ENCODE measurements at places on chromosomes 3 and 15.

DNA sequence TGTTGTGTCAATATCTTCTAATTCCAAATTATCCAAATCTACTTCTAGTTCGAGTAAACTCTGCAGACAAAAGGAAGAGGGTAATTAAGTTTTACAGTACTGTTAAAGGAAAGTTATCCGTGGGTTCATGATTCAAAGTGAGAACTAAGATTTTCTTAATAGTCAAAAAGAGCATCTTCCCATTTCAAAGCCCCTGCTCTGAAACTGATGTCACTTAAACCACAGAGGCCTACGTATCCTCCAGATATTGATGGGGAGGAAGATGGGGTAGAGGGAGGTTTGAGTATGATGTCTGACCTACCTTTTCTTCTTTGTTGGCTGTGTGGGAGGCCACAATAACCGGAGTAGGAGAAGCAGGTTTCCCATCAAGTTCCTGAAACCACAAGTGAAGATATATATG, 14.1 kb downstream of the MRPS22 start:
- DNase-seq = no peak

DNA sequence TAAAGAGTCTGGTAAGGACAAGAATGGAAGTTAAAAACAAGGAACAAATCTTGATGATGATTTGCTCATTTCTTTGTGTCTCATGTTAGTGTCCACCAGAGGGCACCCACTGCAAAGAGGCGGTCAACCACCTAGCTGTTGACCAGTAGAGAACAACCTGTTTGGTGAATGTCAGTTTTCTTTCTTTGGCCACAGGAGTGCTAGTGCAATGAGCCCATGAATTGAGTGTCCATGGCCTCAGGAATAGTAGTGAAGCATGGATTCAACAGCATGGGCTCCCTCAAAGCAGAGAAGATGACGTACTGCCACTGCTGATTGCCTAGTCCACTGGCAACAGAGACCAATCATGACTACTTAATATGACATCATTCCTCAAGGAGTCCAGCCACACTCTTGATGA, 10.7 kb upstream of the CNTN6 start:
- DNase-seq = no peak

- no peak for DNase-seq
Observed at GRCh38 chr3:15653321-15653720, 51.8 kb downstream of the BTD start.

DNA sequence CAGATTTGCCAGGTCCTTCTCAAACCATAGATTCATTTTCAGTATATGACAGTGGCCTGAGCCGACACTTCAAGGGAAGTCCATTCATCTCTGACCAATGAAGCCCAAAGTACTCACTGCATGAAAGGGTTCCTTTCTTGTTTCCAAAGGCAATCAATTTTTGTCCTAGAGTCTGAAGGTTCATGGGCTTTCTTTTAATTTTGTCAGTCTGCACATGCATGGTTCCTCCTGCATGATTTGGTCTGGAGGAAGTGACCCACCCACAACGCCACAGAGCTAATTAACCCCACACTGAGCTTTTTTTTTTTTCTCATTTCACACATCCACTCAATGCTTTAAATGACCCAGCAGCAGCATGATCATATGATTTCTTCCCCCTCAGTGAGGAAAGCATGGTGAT, 216.4 kb downstream of the TIGIT start:
- no peak for DNase-seq

DNA sequence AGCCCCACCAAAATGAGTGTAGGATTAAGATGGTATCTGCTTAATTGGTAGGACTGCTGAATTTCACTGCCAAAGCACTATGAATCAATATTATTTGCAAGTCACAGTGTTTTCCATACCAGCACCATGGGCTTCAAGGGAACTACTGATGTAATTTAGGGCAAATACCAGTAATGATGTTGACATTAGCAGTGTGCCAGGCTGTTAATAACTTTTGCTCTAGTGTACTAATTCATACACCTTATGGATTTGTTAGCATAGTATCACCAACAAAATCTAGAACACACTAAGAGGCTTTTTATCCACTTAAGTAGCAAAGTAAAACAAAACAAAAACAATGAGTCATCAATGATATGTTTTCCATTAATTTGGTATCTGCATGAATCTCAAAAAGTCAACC, 888.2 kb downstream of the CADM2 start:
- DNase-seq = no peak

DNA sequence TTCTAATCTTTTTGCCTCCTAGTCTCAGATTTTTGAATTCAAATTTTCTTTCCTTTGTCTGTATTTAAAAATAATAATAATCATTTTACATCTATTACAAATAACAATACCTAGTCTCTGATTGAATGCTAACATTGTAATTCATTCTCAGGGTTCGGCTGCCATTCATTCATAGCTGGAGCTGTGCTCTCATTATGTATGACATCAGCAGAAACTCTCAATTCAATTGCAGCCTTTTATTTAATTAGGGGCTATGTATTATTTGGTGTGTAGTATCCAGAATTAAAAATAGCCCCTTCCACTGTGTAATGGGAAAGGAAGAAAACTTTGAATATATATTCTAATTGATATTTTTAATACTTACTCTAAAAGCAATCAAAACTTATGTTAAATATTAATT, 270.4 kb upstream of the MDFIC2 start:
- no peak for DNase-seq

GRCh38 chr15:61908241-61908640, 152.0 kb downstream of the VPS13C start:
- no peak for DNase-seq

DNA sequence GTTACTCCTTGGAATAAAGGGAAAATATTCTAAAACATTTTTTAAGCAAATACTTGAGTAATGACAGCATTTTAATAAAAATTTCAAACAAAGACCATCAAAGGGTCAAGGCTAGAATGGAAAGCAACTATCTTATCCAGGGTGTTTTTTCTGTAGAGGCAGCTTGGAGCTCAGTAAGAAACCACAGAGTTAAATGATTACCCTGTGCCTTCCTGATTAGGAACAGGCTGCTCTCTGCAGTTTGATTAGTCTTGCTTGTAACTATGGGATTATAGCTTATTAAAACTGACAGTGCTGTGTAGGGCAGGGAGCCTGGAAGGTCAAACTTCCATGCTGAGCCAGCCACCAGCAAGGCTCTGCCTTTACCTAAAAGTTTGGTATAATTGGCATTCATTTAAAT, 33.1 kb downstream of the QTRT2 start:
- DNase-seq = no peak

GRCh38 chr3:80750637-80751036, 982.8 kb upstream of the ROBO1 start:
- no peak for DNase-seq

DNA sequence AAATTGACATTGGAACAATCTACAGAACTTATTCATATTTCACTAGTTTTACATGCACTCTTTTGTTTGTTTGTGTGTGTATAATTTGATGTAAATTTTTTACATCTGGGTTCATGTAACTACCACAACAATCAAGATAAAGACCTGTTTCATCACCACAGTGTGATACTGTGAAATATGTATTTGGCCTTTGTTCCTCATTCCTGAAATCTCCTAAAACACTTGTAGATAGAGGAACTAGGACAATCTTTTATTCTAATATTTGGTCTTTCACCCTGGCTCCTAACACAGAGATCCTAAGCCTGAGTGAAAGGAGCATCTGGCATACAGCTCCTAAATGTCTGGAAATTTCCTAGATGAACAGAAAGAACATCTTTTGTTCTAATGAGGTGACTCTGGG, 155.0 kb upstream of the GPR149 start:
- no peak for DNase-seq

DNA sequence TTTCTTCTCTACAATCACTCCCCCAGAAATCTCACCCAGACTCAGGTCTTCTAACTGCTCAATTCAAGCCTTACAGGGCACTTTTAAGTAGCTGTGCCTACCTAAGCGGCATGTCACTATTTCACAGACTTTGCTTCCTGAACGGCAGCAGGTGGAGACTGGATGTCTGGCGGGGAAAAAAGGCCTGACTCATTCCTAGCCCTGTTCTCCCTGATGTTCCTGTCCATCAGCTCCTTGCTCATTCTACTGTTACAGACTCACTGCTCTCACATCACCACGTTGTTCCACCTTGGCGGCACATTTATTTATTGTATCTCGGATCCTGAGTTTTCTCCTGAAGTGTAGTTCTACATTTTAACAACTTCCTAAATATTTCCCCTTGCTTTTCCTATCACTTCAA, 52.6 kb upstream of the ATP11B start:
- DNase-seq = peak; percentile 35

- no peak for DNase-seq
Observed at GRCh38 chr15:78768531-78769408, 42.5 kb downstream of the ADAMTS7 start.

- DNase-seq = no peak
Observed at GRCh38 chr15:39589193-39589814, 8.4 kb downstream of the THBS1 start.

GRCh38 chr15:74616996-74617395, 1.4 kb downstream of the CLK3 start:
- no peak for DNase-seq

- no peak for DNase-seq
Observed at GRCh38 chr3:187211532-187212195, 14.4 kb downstream of the RTP1 start.

GRCh38 chr3:141853081-141853601, 23.3 kb upstream of the ATP1B3 start:
- DNase-seq = no peak

DNA sequence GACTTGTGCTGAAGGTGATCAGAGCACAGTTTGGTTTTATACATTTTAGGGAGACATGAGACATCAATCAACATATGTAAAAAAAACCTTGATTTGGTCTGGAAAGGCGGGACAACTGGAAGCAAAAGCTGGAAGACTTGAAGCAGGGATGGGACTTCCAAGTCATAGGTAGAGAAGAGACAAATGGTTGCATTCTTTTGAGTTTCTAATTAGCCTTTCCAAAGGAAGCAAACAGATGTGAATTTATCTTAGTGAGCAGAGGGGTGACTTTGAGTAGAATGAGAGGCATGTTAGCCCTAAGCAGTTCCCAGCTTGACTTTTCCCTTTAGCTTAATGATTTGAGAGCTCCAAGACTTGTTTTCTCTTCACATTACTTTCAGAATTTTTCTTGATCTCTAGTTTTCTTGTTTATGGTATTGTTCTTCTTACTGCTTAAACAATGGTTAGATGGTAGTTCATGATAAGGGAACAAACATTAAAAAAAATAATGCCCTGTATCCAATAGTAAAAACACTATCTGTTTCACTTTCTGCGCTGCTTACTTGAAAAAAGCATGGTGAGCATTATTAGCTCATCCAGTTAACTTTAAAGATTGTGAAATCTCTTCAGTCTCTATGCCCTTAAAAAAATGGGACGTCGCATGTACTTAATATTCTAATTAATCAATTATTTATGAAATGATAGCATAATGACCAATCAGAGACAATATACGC, 48.5 kb upstream of the BCHE start:
- DNase-seq = no peak

DNA sequence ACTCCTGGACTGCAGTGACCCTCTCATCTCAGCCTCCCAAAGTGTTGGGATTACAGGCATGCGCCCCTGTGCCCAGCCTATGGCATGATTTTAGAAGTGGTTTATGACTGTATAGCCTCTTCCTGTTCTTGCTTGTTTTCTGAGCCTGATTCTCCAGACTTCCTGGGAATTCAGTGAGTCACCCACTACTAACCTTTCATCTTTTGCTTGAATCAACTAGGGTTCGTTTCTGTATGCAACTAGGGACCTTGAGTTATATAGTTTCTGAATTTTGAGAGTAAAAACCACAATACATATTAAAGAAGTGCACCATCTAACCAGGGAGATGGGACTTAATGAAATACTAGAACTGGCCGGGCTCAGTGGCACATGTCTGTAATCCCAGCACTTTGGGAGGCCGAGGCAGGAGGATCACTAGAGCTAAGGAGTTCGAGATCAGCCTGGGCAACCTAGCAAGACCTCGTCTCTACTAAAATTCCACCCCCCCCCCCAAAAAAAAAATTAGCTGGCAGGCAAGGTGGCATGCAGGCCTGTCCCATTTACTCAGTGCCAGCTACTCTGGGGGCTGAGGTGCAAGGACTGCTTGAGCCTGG, 76.0 kb downstream of the ZNF609 start:
- no peak for DNase-seq

DNA sequence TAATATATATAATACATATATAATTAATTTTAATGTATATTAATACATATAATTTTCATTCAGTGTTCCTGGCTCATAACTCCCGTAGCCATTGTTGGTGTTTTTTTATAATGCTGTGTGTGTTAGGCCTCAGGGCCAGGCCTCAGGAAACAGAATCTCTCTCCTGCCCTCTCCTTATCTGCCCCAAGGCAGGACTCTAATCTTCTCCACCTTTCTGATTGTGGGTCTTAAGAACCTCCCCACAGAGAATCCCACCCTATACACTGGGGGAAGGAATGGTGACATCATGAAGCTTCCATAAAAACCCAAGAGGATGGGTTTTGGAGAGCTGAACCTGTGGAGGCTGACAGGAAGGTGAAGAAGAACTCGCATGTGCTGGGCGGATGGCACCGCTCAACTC, 4.0 kb upstream of the FMN1 start:
- no peak for DNase-seq

DNA sequence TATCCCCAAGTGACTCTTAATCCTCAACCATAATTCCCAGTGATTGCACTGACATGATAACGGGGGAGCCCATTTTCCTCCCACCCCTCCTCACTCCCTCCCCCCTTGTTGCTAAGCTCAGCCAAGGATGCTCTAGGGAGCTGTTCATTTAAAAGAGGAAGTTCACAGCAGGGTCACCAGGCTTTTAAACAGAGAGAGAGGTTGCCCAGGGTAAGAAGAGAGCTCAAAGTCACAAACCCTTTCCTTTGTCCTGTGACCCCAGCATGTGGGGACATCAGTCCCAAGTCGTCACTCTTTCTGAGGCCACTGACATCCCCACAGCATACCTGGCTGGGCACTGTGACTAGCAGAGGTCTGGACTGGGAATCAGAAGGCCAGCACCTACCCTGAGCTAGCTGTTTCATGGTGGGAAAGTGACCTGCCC, 144.1 kb downstream of the RORA start:
- DNase-seq = no peak

DNA sequence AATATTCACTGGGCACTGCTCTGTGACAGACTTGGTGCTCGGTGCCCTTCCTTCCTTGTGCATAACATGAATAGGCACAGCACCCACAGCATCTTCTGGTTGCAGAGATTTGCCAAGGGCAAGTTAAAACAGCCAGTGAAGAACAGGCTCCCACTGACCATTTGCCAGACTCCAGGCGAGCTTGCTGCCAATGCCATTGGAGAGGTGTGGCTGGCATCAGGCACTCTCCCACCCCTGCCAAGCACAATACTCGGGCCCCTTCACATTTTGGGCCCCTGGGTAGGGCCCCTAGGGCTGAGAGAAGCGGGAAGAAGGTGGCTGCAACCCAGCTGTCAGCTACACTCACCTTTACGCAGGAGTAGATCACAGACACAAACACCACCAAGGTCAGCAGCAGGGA, 112.1 kb downstream of the SEC22A start:
- no peak for DNase-seq

DNA sequence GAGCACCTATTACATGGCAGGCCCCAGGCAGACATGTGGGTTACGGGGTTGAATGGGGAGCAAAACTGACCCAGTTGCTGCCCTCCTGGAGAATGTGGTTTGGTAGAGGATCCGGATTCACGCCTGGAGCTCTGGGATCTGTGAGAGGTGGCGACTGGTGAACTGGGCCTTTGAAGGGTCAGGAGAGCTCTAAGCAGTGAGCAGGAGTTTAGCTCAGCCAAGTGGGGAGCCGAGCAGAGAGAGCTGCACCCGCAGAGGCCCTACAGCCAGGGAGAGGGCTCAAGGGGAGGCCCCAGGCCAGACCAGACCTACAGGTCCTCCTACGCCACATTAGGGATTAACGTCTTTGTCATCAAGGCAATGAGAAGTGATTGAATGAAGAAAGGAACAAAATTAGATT, 179.8 kb upstream of the TLE3 start:
- no peak for DNase-seq

GRCh38 chr3:191143224-191143623, 55.8 kb upstream of the OSTN start:
- DNase-seq = no peak
